RCC 7860 (cell line): ENCODE measurements at places on chromosomes 5 and 9.

DNA sequence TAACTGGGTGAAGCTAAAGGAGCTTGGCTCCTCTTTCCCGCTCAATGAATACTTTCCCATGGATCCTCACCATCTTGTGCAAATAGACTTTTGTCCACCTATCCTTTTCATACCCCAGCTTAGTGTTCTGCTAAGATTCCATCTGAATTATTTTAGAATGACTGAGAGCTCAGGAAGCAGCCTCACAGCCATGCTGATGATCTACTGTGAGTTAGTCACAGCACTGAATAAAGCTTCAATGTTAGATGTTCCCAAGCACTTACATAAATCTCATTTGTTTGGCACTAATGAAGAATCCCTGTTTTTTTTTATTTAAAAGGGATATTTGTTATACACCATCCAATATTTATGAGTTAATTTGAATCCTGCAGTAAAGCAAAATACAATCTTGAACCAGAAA lies 317.6 kb upstream of the TRPC7 start:
- no peak for DNase-seq

DNA sequence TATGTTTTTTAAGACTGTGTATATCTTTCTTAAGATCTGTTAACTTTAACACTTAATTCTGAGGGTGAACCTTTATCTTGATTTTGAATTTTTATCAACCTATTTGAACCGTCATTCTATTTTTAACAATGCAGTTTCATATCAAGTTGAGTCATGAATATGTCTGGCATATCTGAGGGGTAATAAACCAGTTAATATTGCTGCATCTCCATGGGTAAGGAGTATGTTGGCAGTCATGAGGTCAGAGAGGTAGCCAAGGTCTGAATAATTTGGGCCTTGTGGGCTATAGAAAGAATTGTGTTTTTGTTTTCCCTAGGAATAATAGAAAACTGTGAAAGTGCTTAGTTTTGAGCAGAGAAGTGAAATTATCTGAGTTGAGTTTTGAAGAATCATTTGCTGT lies 419.0 kb downstream of the PLK2 start:
- DNase-seq, result no peak

GRCh38 chr9:19649336-19650041 lies 139.3 kb downstream of the SLC24A2 start:
- no peak for DNase-seq

DNA sequence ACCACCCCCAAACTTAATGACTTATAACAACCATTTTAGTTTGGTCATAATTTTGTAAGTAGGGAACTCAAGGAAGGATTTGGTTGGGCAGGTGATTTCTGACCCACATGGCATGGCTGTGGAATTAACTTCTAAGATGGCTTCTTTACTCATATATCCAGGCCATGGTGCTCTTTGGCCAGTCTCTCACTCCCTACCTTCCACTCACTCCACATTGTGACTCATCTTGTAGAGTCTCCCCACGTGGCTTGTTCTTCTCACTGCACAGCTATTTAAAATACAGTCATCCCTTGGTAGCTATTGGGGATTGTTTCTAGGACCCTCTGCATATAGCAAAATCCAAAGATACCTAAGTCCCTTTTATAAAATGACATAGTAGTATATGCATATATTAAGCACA lies 76.6 kb upstream of the MAST4 start:
- DNase-seq, result no peak

GRCh38 chr9:19233344-19233743 lies 2.9 kb downstream of the DENND4C start:
- DNase-seq, result no peak

- no peak for DNase-seq
These were observed 65.8 kb downstream of the SEMA4D start for GRCh38 chr9:89431930-89432725.

DNA sequence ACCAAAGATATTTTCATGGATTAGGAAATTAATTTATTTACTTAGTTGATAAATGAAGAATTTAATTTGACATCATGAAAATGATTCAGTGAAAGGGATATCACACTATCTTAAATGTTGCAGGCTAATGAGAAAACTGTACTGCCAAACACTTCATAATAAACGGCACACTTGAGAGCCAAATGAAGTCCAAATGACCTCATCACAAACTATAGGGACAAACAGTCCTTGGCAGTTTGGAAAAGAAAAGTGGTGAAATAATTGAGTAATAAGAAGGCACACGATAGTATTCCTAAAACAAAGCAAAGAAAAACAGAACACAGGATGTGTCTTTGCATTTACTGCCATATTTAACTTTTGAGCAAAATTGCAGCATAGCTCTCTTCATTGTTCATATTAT lies 116.9 kb upstream of the TLR4 start:
- DNase-seq, result no peak

GRCh38 chr9:113886026-113886369 lies 9.9 kb downstream of the ZNF618 start:
- DNase-seq, result no peak

- no peak for DNase-seq
These were observed 113.3 kb upstream of the LPCAT1 start for GRCh38 chr5:1636981-1637638.
